Endothelial cell of umbilical vein (primary cell): ENCODE measurements at places on chromosomes 16 and 17. TPM values are rescaled to one million over a fixed set of nuclear protein-coding genes. Genes with fewer than 3 reads are reported as not detected.

DNA sequence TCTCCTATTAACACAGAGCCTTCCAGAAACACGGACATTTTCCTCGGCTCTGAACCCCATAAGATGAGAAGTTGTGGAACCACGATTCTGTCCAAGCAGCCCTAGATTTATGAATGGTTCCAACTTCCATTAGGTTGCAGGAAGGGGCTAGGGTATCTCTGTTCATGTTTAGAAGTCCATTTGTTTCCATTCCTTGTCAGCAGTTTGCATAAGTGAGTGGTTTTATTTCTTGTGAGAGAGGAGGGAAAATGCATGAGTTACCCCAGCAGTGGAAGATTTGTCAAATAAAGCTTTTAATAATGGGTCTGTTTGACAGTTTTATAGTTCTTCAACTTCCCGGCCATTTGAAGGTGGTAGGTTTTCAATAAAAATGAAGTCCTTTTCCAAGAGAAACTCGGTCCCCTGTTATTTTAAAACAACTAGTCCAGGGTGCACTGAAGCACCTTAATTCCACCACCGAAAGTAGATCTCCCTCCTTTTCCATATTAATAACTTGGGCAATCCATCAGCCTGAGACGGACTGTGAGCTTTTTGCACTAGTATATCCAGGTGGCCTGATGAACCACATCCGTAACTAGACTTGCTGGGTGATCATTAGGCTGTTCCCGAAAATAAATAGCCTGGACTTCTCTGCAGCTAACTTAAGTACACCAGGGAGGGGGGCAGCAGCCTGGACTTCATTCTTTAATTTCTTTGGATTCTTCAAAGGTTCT lies 181.3 kb downstream of the TMEM114 start:
- H3K27me3 ChIP-seq = no peaks in the 10 kb centered on the region
- H3K27ac ChIP-seq = no peak overlapping the region
- DNase-seq = no peak

- peaks cover 12% of the 10 kb centered on the region for H3K4me1 ChIP-seq
- no peak overlapping the region for H3K4me3 ChIP-seq
- H3K27me3 ChIP-seq = peaks cover 35% of the 10 kb centered on the region
- no peaks in the 10 kb centered on the region for H3K36me3 ChIP-seq
- peak; percentile 30 for DNase-seq
- no peak overlapping the region for H3K27ac ChIP-seq
These were observed 1.5 kb upstream of the BAIAP3 start for GRCh38 chr16:1331712-1332617.

DNA sequence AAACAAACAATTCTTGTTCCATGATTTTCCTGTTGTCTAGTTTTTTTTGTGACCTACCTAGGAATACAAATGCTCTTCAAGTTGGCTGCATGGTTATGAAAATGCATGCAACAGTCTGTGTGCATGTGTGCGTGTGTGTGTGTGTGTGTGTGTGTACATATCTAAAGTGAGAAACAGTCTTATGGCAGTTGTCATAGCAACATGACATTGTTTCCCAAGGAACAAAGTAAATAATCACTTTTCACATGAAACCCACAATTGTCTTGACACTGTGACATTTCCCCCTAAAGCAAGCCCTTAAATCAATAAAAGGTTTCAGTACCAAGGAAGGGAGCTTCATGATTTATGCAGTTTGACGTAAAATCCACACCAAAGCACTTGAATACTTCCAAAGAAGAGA lies 758.4 kb downstream of the CDH8 start:
- H3K4me1 ChIP-seq = no peaks in the 10 kb centered on the region
- no peak overlapping the region for H3K27ac ChIP-seq
- DNase-seq = no peak
- H3K36me3 ChIP-seq = no peaks in the 10 kb centered on the region
- H3K4me3 ChIP-seq = no peak overlapping the region

DNA sequence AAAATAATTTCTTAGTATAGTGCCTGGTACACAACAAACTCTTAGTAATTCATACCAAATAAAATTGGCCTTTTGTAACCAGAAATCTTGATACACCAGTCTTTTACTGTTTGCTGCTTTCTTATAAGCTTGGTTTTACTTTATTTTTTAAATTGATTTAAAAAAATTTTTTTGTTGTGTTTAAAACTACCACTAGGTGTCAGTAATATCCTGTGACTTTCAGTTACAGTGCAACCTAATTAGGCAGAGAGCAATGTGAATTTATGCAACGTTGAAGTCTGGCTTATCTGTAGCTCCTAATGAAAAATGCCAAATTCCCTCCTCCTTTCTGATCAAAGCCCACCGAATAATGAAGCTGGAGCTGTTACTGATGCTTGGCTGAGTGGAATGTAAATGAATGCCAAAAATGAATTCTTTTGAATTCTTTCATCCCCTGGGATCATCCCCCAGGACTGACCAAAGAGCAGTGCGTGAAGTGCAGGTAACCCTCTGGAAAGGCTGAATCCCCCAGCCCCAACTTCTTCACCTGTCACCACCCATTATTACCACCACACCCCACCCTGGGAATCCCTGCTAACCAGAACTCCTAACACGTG lies 3.8 kb downstream of the ERCC4 start:
- no peak overlapping the region for H3K4me3 ChIP-seq
- peaks cover 2% of the 10 kb centered on the region for H3K36me3 ChIP-seq
- DNase-seq = peak; percentile 67
- H3K4me1 ChIP-seq = peaks cover 10% of the 10 kb centered on the region
- H3K27ac ChIP-seq = no peak overlapping the region

GRCh38 chr16:84836234-84836647 lies 16.5 kb downstream of the CRISPLD2 start:
- no peak overlapping the region for H3K27ac ChIP-seq
- no peak for DNase-seq
- H3K4me1 ChIP-seq = peaks cover 3% of the 10 kb centered on the region
- H3K27me3 ChIP-seq = no peaks in the 10 kb centered on the region

DNA sequence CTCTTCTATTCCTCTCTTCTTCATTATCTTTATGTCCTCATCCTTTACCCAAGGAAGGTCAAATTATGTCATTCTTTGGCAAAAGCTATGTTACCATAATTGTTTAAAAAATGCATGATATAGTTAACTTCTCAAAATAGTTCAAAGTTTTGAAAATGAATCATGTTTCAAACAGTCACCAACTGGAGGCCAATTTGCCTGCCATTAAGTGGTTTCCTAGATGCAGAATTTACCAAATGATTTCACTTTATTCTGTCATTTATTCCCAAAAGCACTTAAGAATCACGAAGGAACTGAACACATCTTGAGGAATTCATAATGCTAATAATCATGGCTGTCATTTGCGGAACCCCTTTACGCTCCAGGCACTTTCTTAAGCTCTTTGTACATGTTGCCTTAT lies 190.9 kb upstream of the CDH11 start:
- no peaks in the 10 kb centered on the region for H3K27me3 ChIP-seq
- H3K27ac ChIP-seq = no peak overlapping the region
- no peak for DNase-seq
- no peaks in the 10 kb centered on the region for H3K4me1 ChIP-seq
- H3K36me3 ChIP-seq = no peaks in the 10 kb centered on the region

- H3K4me1 ChIP-seq = peaks cover 27% of the 10 kb centered on the region
- no peak overlapping the region for H3K4me3 ChIP-seq
- no peaks in the 10 kb centered on the region for H3K27me3 ChIP-seq
- no peak overlapping the region for H3K27ac ChIP-seq
- no peak for DNase-seq
- peaks cover 18% of the 10 kb centered on the region for H3K36me3 ChIP-seq
These were observed 68.7 kb downstream of the CEP95 start for GRCh38 chr17:64575431-64575830.

DNA sequence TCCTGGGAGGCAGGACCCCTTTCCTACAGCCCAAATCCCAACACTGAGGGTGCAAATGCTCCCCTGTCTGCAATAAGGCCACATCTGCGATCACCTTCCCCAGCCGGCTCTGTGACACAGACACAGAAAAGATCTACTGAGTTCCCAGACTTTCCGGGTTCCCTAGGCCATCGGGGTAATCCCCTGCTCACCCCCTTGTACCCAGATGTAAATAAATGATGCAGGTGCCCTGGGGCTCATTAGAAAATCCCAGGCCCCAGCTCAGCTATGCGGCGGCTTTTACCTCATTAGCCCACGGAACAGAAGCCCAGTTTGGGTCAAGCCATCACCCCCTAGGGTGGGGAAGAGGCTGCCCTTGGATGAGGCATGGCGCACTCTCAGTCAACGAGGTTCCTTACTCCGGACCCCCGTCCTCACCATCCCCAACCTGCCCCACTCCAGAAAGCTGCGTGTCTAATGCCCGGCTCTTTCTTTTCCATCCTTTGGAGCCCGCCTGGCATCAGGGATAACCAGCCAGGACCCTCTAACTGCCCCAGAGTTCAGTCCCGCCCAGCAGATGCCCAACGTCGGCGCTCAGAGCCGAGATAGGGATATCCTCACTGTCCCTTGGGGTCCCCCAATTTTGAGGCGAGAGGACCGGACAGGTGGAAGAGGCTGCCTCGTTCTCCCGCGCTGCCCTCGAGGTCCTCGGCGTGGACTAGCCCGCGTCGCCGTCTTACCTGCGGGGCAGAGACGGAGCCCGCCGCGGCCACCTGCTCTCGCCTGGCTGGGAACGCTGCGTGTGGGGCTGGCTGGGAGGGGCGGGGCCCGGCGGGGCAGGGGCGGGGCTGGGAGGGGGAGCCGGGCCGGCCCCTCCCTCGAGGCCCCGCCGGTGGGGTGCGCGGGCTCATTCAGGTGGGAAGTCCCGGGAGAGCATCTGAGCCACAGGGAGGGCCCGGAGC lies at the start of gene ZNF385C:
Gene ZNF385C (minus strand): TSS at position 783 of the 941 bp plus-strand sequence. CDS start 35,417 bp downstream, outside the sequence.
- no peak within 1 kb of the TSS for H3K4me3 ChIP-seq
- peaks cover 5% of the 10 kb centered on the region for H3K4me1 ChIP-seq
- peaks cover 14% of the 10 kb centered on the region for H3K27me3 ChIP-seq

GRCh38 chr16:56387396-56387795 lies 37.9 kb downstream of the AMFR start:
- no peaks in the 10 kb centered on the region for H3K27me3 ChIP-seq
- H3K4me3 ChIP-seq = no peak overlapping the region
- DNase-seq = no peak
- H3K36me3 ChIP-seq = peaks cover 3% of the 10 kb centered on the region
- H3K4me1 ChIP-seq = no peaks in the 10 kb centered on the region

Gene FTSJ3
- total RNA-seq = 50.2 and 60.2 TPM in 2 replicates

Gene C16orf89
- not detected in 2 replicates for total RNA-seq

Gene ABI3
- 35.2 and 35.7 TPM in 2 replicates for total RNA-seq

Gene CRISPLD2
- 0.73 TPM in 1 of 2 replicates, not detected in the other for total RNA-seq
